CD4-positive, alpha-beta T cell treated with Interleukin-4 for 1 hour (primary cell): ENCODE measurements at places on chromosomes 12 and 14.

GRCh38 chr12:106267535-106267934 lies 19.7 kb upstream of the CKAP4 start:
- DNase-seq, result no peak

DNA sequence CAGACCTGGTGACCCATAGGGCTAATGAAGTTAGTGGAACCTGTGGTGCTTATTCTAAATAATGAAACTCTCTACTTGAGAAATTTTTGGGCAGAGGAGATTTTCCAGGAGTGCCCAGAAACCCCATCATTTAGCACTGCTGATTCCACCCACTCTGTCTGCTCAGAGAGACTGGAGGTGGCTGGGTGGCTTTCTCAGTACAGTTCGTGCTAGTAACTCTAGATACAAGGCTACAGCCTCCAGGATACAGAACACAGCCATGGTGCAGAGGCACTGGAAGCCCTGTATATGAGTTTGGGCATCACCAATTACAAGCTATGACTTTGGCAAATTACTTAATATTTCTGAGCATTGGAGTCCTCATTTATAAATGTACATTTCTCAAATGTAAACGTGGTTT lies 32.4 kb downstream of the CCDC177 start:
- no peak for DNase-seq

GRCh38 chr14:94109915-94110250 lies 653 bp upstream of the IFI27 start:
- no peak for DNase-seq

DNA sequence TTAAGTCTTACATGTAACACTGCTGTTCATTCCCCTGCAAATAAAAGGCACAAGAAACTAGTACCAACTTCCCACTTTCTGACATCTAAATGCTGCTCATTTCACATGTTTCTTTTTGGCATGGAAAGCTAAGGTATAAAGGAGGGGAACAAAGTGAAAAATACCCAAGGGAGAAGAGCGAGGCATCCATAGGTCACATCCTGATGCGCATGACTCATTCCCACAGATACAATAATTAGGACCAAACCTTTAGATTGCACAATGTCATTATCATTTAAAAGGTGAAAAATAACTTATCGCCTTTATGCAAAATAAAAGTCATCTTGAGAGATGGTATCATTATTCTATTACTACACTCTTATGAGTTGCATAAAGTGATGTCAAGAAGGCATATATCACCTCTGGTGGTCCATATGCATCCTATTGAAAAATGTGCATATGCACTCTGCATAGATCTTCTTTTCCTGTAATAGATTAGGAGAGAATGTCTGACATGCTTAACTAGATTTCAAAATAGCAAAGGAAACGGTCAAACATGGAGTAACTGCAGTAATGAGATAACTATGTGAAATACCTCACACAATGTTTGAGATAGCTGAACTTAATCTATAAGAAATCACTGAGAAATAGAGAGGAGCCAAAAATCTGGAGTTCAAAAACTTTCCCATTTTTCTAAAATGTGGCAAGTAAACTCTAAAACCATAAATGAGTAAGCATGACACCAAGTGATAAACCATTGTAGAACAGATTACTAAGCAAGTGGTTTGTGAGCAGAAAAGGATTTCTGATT lies 382.5 kb upstream of the TMTC1 start:
- no peak for DNase-seq

GRCh38 chr12:112964915-112965314 lies 13.4 kb upstream of the OAS2 start:
- DNase-seq, result no peak

- no peak for DNase-seq
These were observed 102.7 kb upstream of the FKBP4 start for GRCh38 chr12:2692080-2692479.

- no peak for DNase-seq
These were observed 215.5 kb downstream of the AEBP2 start for GRCh38 chr12:19654650-19655376.

DNA sequence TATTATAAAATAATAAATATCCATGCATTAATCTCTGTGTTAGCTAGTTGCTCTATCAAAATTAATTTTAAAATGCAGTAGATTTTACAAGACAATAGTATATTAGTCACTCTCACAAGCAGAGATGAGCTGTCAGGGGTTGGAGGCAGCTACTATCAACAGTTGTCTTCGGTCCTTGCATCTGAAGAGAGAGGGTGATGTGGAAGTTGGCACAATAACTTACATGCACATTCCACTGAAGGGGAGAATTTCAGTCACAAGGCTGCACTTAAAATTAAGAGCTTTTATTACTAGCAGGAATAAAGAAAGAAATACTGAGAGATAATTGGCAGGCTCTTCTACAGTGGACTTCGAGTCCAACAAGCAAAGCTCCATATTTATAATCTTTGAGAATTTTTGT lies 166.9 kb upstream of the DCN start:
- DNase-seq, result no peak

GRCh38 chr12:108840605-108841332 lies 16.6 kb downstream of the SSH1 start:
- no peak for DNase-seq

- no peak for DNase-seq
These were observed 155.0 kb downstream of the NUBPL start for GRCh38 chr14:31716208-31716607.

- DNase-seq, result no peak
These were observed 26.1 kb downstream of the FGD6 start for GRCh38 chr12:95191060-95191696.

DNA sequence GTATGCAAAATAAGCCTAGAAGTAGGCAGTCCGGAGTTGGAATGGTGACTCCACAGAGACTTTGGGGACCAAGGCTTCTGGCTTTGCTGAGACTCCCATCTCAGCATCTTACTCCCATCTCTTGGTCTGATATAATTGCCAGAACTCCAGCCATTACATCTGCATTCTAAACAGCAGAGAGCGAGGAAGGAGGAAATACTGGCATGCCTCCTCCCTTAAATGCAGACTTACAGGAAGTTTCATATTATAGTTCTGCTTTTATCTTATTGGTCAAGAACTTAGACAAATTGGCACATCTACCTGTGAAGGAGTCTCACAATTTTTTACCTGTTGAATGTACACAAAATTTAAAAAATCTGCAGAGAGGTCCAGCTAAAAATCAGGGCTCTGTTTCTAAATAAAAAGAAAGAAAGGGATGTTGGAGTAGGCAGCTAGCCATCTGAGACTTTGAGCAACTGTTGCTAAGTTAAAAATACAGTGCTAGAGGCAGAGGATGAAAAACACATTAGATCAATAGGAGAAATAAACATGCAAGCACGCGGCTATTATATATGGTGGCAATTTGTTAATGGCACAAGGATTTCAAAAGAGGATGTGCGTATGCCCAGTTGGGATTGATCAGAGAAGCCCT lies 209.9 kb upstream of the HMGA2 start:
- DNase-seq, result no peak

DNA sequence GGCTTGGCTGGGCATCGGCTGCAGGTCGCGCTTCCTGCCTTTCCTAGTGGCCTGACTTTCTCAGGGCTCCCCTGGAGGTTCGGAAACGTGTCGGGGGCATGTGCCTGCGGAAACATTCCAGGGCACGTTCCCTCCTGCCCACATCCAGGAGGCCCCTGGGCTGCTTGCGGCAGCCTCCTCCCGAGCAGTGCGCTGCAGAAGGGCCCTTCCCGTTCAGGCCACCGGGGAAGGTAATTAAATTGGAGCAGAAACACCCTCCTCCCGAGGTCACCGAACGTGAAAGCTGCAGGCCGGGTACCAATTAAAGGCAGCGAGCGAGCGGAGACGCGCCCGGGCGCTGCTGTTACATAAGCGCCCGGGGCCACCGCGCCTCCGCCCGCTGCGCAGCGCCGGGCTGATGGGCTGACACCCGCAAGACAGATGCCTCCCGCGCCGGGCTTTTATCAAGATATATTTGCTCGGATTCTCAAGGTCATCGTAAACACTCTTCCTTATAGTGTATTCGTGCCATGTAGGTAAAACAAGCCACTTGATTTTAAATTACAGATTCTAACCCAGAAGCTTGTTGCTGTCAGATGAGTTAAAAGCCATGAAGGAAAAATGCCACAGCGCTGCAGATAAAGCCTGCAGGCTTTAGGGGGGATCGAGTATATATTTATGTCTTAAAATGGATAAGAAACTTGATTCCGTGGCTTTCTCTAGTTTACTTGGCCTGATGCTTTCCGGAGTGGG lies 31.4 kb downstream of the SSPN start:
- no peak for DNase-seq

- no peak for DNase-seq
These were observed 337.2 kb downstream of the NPAS3 start for GRCh38 chr14:33275879-33276278.

- DNase-seq, result no peak
These were observed 3.1 kb upstream of the IGFBP6 start for GRCh38 chr12:53094394-53094787.

GRCh38 chr12:11540615-11541310 lies 108.7 kb upstream of the ETV6 start:
- no peak for DNase-seq

DNA sequence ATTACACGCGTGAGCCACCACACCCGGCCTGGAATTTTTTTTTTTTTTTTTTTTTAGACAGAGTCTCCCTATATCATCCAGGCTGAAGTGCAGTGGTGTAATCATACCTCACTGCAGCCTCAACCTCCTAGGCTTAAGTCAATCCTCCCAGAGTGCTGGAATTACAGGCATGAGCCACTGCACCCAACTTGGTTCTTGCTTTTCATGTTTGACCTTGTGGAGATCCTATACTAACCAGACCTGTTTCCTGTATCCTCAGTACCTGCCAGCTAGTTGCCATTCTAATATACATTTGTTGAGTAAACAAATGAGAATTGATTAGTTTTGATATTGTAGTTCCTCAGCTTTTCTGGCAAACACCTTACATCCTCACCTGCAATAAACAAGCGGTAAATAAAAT lies 3.2 kb upstream of the VSIG10 start:
- DNase-seq, result no peak

DNA sequence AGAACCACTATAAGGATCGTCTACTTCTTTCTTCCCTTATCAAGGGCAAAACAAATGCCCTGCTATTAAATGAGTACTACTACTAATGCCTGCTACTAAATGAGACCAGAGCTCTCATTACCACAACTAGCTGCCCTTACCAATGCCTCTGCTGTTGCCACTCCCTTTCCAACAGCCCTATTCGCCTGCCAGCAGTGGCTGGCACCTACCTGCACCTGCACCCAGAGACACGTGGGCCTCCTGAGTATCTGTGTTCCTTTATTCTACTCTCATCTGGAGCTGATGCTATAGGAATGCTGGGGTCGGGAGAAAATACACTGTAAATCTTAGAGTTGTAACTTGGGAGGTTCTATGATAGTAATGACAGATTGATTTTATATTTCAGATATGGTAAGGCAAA lies 174.7 kb downstream of the SLC2A13 start:
- DNase-seq, result no peak
